ENCODE measurements at places on chromosomes 16 and 17.
A peak's percentile ranks its signal among the peaks of the same experiment; 100 is the strongest.

DNA sequence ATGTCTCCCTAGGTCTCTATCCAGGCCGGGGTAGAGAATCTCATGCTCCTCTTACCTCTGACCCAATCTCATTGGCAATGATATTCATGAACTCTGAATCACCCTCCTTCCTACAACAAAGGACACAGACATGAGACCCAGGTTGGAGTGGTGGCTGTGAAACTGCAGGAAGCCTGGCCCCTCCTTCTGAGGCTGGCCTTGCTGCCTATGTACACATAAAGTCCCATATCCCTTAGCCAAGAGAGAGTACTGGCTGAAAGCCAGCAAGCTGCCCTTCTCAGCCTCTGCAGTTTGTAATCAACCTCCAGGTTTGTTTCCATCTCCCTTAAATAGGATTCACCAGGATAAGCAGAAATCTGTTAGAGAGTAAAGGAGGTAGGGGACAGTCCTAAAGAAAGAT is 10.6 kb downstream of the AARSD1 start:
- ATAC-seq, result no peak

GRCh38 chr17:37737081-37737480 is 7.8 kb downstream of the HNF1B start:
- ATAC-seq, result no peak

- ATAC-seq, result peak; percentile 61
Observed at GRCh38 chr16:67428146-67428731, 2.7 kb upstream of the HSD11B2 start.

- no peak for ATAC-seq
Observed at GRCh38 chr16:50265260-50265659, 1.1 kb upstream of the ADCY7 start.

- peak; percentile 81 for ATAC-seq
Observed at GRCh38 chr16:24070851-24071250, 185.3 kb upstream of the CACNG3 start.

- ATAC-seq, result no peak
Observed at GRCh38 chr17:49518346-49519078, 23.4 kb downstream of the NGFR start.

GRCh38 chr17:9355846-9356245 is 219.8 kb downstream of the STX8 start:
- ATAC-seq, result no peak

DNA sequence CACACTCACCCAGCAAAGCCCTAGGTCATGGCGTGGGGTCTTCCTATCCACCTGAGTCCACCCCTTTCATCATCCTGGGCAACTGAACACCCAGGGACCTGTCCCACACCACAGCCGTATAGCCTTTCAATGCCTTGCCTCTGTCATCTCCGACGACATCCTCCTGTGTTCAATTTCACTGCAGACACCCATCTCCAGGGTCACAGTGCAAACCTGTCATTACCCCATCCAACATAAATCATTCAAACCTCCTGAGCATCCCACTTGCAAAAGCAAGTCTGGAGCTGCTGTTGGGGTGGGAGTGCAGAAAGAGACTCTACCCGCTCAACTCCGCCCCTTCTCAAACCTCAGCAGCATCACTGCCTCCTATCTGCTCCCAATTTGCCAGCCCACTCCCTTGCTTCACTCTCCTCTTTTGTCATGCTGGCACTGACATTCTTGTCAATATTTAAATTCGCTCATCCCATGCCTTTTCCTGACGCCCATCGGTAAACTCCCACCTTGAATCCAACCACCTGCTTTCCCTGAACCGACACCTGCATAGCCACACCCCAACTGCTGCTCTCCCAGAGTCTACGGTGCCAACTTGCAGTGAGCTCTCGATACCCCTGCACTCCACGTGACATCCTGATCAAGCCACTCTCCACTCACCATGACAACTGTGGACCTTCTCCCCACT is 37.0 kb downstream of the MARF1 start:
- ATAC-seq, result no peak

GRCh38 chr17:49190932-49191331 is 19.4 kb downstream of the GNGT2 start:
- ATAC-seq, result no peak

- no peak for ATAC-seq
Observed at GRCh38 chr16:15874745-15875314, 13.6 kb downstream of the CEP20 start.

- ATAC-seq, result no peak
Observed at GRCh38 chr16:64615630-64616280, 506.1 kb downstream of the CDH11 start.

- ATAC-seq, result peak; percentile 59
Observed at GRCh38 chr17:16407911-16408588, 7.3 kb upstream of the TRPV2 start.

All from activated T-helper 17 cell treated with anti-CD3 and anti-CD28 coated beads, Interleukin-2, amount 50 U/mL, for 72 hours (primary cell).